ENCODE measurements at places on chromosomes 4 and X.

DNA sequence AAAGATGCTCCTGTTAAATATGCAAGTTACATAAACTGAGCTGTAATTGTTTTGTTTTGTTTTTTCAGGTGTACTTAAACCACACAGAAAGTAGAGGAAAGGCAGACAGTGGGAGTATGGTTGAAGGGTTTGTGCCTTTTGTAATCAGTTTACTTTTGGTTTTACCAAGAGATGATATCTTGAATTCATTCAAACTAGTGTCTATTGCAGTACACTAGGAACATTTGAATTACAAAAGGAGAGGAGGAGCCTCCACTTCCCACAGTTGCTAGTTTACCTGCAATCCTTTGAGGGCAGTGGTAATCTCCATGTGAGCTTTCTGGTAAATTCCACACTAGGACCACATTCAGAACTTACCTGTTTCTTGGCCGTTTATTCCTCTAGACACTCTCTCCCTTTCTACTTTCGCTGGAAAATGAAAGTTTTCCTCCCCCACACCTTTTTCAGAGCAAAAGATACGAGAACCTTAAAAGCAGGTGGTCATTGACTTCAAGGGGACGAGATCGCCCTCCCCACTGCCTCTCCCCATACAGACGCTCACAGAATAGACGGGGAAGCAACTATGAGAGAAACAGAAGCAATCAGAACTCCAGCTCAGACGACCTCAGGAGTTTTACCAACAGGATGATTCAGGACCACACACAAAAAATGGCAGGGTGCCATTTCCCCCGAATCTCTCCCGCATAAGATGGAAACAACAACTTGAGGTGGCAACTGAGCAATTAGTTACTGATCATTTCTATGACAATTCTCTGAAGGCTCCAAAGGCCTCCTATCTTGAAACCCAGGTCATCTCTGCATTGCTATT, 3.3 kb downstream of the RBM47 start:
- DNase-seq = no peak

GRCh38 chrX:68588602-68589371, 58.7 kb upstream of the STARD8 start:
- DNase-seq = no peak

DNA sequence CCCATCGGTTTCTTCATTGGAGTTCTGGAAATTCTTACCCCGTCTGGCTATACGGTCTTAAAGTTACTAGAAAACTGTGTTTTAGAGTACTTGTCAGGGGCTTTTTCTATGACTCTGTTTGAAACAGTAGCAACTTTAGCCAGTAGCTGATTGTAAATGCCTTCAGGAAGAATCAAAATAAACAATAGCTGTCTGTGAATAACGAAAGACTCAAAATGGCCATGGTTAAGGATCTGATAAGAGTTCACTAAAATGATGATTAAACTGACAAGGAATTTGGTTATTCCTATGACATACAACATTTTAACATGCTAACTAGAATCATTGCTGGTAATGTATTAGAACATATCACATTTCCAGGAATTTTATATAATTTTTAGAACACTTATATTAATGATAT, 191.0 kb downstream of the EVC2 start:
- DNase-seq = no peak

- no peak for DNase-seq
Observed at GRCh38 chr4:99863804-99864203, 30.4 kb downstream of the LAMTOR3 start.

- DNase-seq = no peak
Observed at GRCh38 chr4:121873604-121874003, 3.3 kb upstream of the BBS7 start.

GRCh38 chr4:40058121-40058520, 1.5 kb downstream of the N4BP2 start:
- no peak for DNase-seq

GRCh38 chrX:107729558-107730297, 45.9 kb downstream of the TSC22D3 start:
- DNase-seq = no peak

Data from esophagus squamous epithelium (tissue), 5 donors.